ENCODE measurements at places on chromosomes 4 and X.

- H3K4me3 ChIP-seq: no peak overlapping the region
- H3K4me1 ChIP-seq: no peaks in the 10 kb centered on the region
- no peaks in the 10 kb centered on the region for H3K27me3 ChIP-seq
- no peaks in the 10 kb centered on the region for H3K36me3 ChIP-seq
Observed at GRCh38 chr4:169899295-169899694, 126.9 kb downstream of the MFAP3L start.

DNA sequence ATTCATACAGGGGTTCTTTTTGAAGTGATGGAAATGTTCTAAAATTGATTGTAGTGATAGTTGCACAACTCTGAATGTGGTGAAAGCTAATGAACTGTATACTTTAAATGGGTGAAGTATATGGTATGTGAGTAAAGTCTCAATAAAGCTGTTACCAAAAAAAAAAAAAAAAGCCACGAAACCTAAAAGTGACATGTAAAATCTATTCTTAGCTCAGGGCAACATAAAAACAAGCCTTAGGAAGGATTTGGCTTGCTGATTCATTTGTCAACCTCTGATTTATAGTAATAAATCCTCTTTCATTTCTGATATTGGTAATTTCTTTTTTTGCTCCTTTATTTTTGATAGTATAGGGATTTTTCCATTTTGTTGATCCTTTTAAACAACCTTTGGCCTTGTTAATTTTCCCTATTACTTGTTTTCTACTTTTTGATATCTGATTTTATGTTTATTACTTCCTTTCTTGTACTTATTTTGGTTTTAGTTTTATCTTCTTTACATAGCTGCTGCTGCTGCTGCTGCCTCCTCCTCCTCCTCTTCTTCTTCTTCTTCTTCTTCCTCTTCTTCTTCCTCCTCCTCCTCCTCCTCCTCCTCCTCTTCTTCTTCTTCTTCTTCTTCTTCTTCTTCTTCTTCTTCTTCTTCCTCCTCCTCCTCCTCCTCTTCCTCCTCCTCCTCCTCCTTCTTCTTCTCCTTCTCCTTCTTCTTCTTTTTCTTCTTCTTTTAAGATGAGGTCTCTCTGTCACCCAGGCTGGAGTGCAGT lies 79.4 kb downstream of the ADGRG4 start:
- no peaks in the 10 kb centered on the region for H3K4me1 ChIP-seq
- no peak overlapping the region for H3K4me3 ChIP-seq

DNA sequence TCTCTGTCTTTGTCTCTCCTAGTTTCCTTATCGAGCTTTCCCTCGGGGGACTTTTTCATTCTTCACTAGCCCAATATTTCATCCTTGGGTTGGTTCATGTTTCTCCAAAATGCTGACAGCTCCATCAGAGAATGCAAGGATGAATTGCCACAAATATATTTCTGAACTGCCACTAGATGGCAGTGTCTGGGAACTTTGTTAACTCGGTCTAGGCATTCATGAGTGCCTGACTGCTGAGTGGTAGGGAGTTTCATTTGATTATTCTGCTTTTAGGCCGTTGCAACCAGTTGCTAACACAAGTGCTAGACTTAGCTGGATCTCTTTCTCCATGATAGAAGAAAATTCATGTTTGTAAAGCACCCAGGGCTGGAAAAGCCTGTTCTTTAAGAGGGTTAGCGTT lies 73.5 kb upstream of the RAP2C start:
- H3K36me3 ChIP-seq: no peaks in the 10 kb centered on the region
- H3K27ac ChIP-seq: no peak overlapping the region
- DNase-seq: peak; percentile 72
- H3K27me3 ChIP-seq: no peaks in the 10 kb centered on the region
- H3K4me3 ChIP-seq: no peak overlapping the region

- peak overlapping the region; percentile 71 for H3K4me3 ChIP-seq
- H3K27me3 ChIP-seq: peaks cover 7% of the 10 kb centered on the region
- no peak overlapping the region for H3K27ac ChIP-seq
- H3K4me1 ChIP-seq: peaks cover 15% of the 10 kb centered on the region
- H3K36me3 ChIP-seq: no peaks in the 10 kb centered on the region
Observed at GRCh38 chr4:107825072-107825824, 516 bp downstream of the SGMS2 start.

DNA sequence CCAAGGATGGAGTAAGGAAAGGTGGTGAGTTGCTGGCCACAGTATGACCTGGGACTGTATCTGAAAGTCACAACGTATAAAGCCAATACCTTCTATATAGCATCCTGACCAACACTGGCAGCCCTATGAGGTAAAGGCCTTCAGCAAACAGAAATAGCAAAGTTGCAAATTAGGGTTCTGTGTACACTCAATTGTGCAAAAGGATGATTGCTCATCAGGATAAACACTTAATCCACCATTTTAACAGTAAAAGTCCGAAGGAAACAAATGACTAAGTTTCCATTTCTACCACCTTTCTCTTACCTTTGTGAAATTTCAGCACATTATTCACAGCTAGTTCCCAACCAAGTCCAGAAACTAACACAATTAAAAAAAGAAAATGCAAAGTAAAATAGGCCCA lies 1.4 kb upstream of the FNIP2 start:
- no peaks in the 10 kb centered on the region for H3K36me3 ChIP-seq
- DNase-seq: no peak
- no peak overlapping the region for H3K4me3 ChIP-seq

Data from common myeloid progenitor, CD34-positive (primary cell).